MCF 10A (cell line): ENCODE measurements at places on chromosomes 7 and 10. TPM values are rescaled to one million over a fixed set of nuclear protein-coding genes. Genes with fewer than 3 reads are reported as not detected.

GRCh38 chr10:100482834-100483185 is 20.0 kb downstream of the WNT8B start:
- DNase-seq = no peak

DNA sequence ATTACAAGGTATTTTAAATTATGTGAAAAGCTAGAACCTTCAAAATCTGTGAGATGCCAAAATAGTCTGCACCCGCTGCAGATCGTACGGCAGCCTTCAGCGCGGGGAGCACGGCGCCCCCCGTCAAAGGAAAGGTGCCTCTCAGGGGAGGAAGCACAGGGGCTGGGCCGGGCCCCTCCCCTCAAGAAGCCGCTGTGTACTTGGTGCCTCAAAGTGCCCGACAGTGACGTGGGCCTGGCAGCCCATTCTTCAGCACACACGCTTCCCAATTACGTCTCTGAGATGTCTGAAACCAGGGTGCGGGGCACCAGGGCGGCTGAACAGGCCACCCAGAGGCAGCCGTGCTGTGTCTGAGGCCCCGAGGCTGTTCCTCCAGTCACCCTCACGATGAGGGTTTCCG is 116.1 kb downstream of the INPP5A start:
- DNase-seq = no peak

DNA sequence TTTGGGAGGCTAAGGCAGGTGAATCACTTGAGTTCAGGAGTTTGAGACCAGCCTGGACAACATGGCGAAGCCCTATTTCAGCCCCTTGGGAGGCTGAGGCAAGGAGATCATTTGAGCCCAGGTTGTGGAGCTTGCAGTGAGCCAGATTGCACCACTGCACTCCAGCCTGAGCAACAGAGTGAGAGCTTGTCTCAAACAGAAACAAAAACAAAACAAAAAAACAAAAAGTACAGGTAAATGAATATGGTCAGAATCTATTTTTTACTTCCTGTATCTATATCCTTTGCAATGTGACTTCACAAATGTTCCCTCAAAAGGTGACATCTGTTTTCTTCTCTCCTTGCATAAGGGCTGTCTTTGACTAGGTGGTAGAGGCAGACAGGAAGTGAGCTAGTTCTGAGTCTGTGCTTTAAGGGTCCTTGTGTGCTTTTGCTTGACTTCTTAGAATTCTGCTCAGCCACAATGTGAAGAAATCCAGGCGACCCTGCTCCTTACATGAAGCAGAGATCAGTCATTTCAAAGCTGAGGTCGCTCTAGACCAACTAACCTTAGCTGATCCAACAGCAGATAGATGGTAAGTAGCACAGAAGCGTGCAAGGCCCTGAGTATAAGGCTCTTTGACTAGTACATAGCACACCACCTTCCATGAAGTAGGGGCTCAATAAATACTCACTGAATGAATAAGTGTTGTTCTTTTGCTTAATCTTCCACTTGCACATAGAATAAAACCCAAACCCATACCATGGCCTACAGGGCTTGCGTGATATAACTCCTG is 423.2 kb upstream of the PCDH15 start:
- DNase-seq = no peak

Gene STEAP4
- not detected in 2 replicates for total RNA-seq

GRCh38 chr7:20222219-20222828 is 5.1 kb upstream of the MACC1 start:
- no peak for DNase-seq

GRCh38 chr7:7696458-7697119 is 21.8 kb downstream of the RPA3 start:
- peak; percentile 27 for DNase-seq

DNA sequence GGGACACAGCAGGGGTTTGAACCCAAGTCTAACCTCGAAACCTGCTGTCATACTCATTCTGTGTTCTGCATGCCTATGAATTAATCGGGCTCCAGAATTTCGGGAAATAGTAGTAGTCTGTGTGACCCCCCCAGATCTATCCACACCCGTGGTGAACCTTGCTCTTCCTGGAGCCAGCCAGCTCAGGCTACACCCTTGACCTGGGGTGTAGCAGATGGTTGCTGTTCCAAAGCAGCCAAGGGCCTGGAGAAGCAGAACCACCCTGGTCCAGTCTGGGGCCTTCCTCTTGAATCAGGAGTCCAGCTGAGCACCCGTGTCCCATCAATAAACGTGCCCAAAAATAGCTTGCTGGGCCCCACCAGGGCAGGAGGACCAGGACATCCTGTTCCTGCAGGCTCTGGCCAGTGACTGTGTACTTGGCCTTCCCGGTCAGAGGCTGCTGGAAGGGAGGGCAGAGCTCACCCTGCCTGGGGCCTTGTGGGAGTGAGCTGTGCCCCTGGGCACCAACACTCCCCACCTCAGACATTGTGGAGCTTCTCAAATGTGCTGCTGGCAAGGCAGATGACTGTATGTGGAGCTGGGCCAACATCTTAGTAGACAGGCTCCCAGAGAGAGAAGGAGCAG is 101.2 kb upstream of the ZNF716 start:
- DNase-seq = no peak

Gene CARD11
- total RNA-seq = not detected in 2 replicates

DNA sequence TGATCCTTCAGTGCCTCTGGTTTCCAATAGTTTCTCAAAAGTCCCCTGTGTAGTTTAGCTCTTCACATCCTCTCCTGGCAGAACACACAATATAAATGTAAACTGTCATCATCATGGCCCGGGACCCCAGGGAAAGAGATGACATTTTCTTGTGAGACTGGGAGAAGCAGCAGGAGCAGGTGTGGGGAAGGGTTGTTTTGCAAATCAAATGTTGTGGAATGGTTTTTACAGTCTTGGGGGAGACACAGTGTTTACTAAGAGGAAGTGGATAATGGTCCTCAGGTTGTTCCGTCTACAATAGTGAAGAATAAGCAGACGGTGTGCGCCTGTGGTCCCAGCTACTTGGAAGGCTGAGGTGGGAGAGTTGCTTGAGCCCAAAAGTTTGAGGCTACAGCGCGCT is 159.1 kb downstream of the SEC23IP start:
- no peak for DNase-seq

Gene VGF
- 11.2 and 12.8 TPM in 2 replicates for total RNA-seq

GRCh38 chr10:71372882-71373495 is 23.7 kb upstream of the CDH23 start:
- DNase-seq = no peak

Gene HOXA3
- total RNA-seq = 8.2 and 14.0 TPM in 2 replicates

Gene CACNB2
- total RNA-seq = 2.7 and 3.3 TPM in 2 replicates

Gene NUPR2
- total RNA-seq = not detected in 2 replicates

- no peak for DNase-seq
Measured at GRCh38 chr10:47305566-47305965, 5.6 kb downstream of the GDF10 start.

DNA sequence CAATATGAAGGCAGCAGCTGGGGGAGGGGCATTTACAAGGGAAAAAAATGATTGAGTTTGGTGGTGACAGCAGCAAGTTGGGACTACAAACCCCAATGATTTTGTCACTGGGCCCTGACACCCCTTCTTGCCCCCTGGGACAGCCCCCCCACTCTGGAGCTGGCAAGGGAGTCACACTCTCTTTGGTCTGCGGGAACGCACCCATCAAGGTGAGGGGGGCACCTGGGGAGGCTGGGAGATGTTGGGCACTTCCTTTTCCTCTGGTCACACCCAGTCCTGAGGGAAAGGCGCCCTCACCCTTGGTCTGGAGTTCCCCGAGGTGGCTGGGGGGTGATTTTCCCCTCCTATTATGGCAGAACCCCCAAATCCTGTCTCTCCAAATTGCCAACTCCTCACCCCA is 24.4 kb downstream of the EPHB4 start:
- DNase-seq = peak; percentile 16

DNA sequence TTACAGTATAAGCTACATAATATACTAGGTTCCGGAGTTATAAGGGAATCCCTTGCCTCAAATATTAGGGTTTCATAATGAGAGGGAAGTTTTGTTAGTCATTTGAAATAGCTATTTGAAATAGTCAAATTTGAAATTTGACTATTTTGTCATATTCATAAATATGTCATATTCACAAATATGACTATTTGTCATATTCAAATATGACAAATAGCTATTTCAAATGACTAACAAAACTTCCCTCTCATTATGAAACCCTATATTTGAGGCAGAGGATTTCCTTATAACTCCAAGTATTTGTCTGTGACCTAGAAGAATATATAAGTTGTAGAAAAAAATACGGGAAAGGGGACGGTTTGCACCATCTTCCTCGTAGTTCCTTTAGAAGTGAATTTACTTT is 76.6 kb downstream of the HDAC9 start:
- no peak for DNase-seq

DNA sequence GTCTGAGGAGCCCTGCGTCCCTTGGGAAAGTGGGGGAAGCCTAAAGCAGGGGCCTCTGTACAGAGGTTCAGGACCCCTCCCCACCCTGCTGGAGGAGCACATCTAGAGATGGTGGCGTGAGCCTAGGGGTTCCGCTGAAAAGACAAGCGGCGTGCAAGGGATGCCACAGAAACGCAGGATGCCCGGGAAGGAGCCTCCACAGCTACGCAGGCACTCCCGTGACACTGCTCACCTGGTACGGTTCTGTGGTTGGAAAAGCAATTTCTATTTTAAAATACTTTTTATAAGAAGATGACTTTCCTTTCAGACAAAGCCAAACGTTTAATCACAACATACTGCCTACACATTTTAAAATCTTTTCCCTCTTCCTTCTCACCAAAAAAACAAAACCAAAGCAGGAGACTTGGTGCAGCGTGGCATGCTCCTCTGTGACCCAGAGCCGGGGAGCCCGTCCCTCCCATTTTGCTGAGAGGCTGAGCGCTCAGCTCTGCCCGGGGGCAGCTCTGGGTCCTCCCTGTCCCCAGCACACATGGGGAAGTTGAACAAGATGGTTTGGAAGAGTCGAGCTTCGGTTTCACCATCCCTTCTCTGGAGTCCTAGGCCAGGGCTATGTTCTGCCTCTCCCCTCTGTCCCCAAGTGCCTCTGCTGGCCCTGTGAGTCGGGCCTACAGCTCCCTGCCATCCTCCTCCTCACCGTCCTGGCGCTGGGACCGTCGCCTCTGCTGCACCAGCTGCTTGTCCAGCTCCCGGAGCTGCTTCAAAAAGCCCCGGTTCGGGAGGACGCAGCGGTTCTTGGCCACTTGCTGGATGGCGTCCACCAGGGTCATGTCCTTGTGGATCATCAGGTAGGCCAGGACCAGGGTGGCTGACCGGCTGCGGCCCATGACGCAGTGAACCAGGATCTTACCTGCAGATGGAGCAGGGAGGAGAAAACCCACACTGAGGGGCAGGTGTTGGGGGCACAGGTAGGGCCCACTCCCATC is 74.0 kb upstream of the SAMD8 start:
- DNase-seq = no peak

- no peak for DNase-seq
Measured at GRCh38 chr10:60806921-60807320, 28.6 kb downstream of the CDK1 start.

DNA sequence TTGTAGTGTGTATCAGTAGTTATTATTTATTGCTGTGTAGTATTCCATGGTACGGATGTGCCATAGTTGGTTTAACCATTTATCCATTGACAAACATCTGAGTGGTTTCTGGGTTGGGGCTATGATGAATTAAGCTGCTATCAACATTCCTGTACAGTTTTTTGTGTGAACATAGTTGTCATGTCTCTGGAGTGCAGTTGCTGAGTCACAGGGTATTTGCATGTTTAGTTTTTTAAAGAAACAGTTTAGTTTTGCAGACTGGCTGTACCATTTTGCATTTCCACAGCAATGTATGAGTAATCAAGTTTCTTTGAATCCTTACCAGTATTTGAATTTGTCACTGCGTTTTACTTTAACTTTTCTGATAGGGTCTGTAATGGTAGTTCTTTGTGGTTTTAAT is 516.7 kb upstream of the CELF2 start:
- DNase-seq = peak; percentile 23
